CD4-positive, alpha-beta memory T cell (primary cell): ENCODE measurements at places on chromosomes 5 and 9. TPM values are rescaled to one million over a fixed set of nuclear protein-coding genes. Genes with fewer than 3 reads are reported as not detected.

The MUSK gene
- not detected for total RNA-seq

DNA sequence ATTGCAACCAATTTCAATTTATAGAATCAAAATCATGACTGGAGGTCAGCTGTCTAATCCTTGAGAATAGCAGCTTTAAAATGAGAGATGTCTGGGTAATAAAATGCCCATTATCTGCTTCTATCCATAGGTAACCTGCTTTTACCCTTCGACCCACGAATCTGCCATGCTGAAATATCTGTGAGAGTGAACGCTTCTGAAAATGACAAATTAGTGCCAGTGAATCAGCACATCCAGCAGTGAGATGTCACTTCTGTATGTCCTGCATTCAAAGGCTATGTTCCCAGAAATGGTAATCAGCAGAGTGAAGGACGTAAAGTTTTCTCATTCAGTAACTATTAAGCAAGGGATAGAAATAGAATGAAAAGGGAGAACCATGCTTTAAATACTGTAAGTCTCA is 532.4 kb upstream of the ITGA1 start:
- no peak overlapping the region for H3K27ac ChIP-seq
- no peak overlapping the region for H3K4me3 ChIP-seq
- H3K36me3 ChIP-seq: no peaks in the 10 kb centered on the region
- no peaks in the 10 kb centered on the region for H3K27me3 ChIP-seq
- H3K4me1 ChIP-seq: no peaks in the 10 kb centered on the region

The FAM221B gene
- total RNA-seq: not detected

The GMCL2 gene
- total RNA-seq: not detected

The BARHL1 gene
- not detected for total RNA-seq

DNA sequence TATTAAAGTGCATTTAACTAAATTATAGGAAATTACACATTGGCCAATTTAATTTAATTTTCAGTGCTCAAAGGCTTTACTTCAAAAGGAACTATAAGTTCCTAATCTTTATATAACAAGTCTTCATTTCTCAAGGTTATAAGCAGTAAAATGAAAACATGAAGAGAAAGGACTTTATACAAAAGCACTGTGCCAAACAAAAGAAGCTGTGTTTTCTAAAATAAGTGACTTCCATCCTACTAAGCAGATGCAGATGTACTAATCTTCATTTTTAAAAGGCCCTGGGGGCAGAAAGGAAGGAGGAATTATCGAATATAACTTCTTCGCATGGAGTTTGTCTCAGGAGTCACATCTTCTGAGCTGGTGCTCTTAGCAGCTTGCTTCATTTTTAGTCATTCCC is 81.4 kb downstream of the SHC3 start:
- no peaks in the 10 kb centered on the region for H3K4me1 ChIP-seq
- peaks cover 3% of the 10 kb centered on the region for H3K36me3 ChIP-seq

GRCh38 chr5:110790673-110791072 is 51.9 kb downstream of the SLC25A46 start:
- H3K4me3 ChIP-seq: no peak overlapping the region
- H3K27me3 ChIP-seq: no peaks in the 10 kb centered on the region
- no peak for DNase-seq
- no peaks in the 10 kb centered on the region for H3K4me1 ChIP-seq
- H3K27ac ChIP-seq: no peak overlapping the region

DNA sequence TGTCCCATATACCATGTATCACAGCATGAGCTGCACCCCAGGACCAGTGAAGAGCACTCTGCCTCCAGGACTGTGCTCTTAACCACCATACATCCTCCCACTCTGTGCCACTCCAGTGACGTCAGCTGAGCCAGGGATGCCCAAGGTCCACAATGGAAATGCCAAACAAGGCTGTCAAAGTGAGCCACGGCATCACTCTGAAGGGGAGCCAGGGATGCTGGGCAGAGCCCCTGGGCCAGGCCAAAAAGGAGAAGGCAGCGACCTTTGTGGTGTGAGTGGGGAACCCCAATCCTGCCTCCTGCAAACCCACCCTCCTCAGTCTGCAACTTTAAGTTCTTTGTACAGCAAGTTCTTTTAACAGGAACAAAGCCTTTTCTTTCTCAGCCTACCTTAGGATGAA is 242.7 kb downstream of the SYK start:
- no peak overlapping the region for H3K4me3 ChIP-seq
- no peak for DNase-seq
- no peaks in the 10 kb centered on the region for H3K36me3 ChIP-seq
- H3K4me1 ChIP-seq: peaks cover 22% of the 10 kb centered on the region
- H3K27ac ChIP-seq: no peak overlapping the region

- H3K27ac ChIP-seq: no peak overlapping the region
- H3K27me3 ChIP-seq: no peaks in the 10 kb centered on the region
- no peaks in the 10 kb centered on the region for H3K4me1 ChIP-seq
- no peak overlapping the region for H3K4me3 ChIP-seq
- no peaks in the 10 kb centered on the region for H3K36me3 ChIP-seq
- DNase-seq: no peak
Observed at GRCh38 chr9:86978413-86978812, 31.1 kb upstream of the GAS1 start.

GRCh38 chr5:134905246-134905996 is 490 bp downstream of the PCBD2 start:
- peak overlapping the region; percentile 59 for H3K4me3 ChIP-seq
- DNase-seq: peak; percentile 75
- H3K4me1 ChIP-seq: no peaks in the 10 kb centered on the region
- H3K36me3 ChIP-seq: peaks cover 5% of the 10 kb centered on the region

The GPR150 gene
- total RNA-seq: 1.5 TPM

DNA sequence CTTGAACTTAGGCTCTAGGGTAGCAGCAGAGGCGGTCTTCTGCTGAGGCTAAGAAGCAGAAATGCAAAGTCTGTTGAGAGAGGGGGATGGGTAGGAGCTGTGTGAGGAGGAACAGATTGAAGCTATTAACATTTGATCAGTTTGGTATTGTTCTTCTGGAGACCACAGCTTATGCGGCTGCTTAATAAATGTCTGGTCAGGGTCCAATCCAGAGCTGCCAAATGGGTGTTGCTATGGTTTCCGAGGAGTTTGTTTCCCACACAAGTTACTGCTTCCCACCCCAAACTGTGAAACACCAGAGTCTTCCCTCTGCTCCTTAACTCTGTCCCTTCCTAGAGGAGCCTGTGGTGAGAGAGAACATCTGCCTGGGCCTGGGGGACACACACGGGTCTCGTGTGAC is 142.2 kb upstream of the KLF4 start:
- no peaks in the 10 kb centered on the region for H3K36me3 ChIP-seq
- no peaks in the 10 kb centered on the region for H3K27me3 ChIP-seq
- H3K27ac ChIP-seq: no peak overlapping the region

The ALDOB gene
- not detected for total RNA-seq

GRCh38 chr9:121564504-121565260 is 65.0 kb upstream of the GGTA1 start:
- H3K27me3 ChIP-seq: no peaks in the 10 kb centered on the region
- no peaks in the 10 kb centered on the region for H3K4me1 ChIP-seq
- DNase-seq: no peak
- no peak overlapping the region for H3K27ac ChIP-seq

- H3K4me1 ChIP-seq: no peaks in the 10 kb centered on the region
- no peak overlapping the region for H3K27ac ChIP-seq
- no peaks in the 10 kb centered on the region for H3K36me3 ChIP-seq
- no peak for DNase-seq
Observed at GRCh38 chr5:168865968-168866367, 286.8 kb upstream of the PANK3 start.

DNA sequence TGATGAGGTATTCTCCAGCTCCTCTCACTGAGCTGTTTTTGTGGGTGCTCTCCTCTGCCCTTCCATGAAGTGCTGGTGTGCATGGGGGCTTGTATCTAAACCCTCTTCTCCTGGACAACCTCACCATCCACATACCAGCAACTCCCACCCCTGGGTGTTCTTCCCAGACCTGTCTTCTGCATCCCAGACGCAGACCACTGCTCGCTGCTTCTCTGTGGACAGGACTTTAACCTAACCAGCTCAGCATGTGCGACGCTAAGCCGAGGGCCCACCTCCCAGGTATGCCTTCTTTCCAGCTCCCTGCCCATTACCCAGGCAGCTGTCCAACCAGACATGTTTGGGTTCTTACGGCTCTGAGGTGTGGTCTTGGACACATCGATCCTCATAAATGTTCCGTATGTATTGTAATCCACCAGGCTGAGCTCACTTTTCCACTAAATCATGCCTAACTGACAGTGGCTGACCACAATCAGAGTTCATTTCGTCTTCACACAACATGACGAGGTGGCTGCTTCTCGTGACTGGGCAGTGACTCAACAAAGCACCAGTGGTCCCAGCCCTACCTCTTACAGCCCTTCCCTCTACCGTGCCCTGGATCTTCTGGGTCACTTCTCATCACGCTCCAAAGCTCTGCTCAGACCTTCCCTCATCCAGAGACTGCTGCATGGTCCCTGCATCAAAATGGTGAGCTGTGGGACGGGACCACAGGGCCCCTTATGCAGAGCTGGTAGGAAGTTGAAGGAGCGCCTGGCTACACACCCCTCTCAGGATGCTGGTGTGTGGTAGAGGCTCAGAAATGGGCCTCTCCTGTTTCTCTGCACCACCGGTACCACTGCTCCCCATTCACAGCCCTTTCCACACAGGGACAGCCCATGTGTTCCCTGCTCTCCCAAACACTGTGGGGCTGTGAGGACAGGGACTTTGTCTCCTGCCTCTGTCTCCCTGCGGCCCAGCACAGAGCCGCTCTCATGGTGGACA is 9.6 kb upstream of the PTGES2 start:
- H3K27ac ChIP-seq: no peak overlapping the region
- H3K4me1 ChIP-seq: peaks cover 5% of the 10 kb centered on the region
- no peaks in the 10 kb centered on the region for H3K36me3 ChIP-seq

The ANXA1 gene
- total RNA-seq: 324 TPM

DNA sequence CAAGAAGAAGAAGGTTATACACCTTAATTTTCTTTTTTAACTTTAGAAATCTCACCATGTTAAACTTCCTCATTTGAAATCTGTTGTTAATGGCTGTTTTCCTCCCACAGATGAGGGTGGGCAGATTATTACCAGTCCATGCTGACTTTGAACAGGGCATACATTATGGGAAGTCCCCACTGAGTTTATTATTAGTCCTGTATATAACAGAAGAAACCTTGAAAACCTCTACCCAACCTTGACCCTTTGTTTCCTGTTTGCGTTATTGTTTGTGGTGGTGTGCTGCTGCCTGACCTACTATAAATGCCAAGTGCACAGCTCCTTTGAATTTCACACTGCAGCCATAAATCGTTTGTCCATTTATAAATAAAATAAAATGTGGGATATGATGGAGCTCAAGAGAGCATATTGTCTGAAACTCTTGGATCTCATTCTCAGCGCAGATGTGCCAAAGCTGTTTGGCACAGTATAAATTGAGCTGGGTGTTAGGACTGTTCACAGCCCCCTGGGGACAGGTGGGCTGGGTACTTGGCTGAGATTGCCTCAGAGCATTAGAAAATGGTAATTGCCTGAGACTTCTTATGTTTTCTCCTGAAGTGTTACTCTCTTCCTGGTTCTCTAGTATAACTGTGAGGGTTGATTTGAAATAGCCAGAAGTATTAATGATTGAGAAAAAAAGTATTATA is 139.6 kb downstream of the SPATA31D1 start:
- H3K36me3 ChIP-seq: no peaks in the 10 kb centered on the region
- no peak for DNase-seq
- no peaks in the 10 kb centered on the region for H3K27me3 ChIP-seq
- no peak overlapping the region for H3K4me3 ChIP-seq

DNA sequence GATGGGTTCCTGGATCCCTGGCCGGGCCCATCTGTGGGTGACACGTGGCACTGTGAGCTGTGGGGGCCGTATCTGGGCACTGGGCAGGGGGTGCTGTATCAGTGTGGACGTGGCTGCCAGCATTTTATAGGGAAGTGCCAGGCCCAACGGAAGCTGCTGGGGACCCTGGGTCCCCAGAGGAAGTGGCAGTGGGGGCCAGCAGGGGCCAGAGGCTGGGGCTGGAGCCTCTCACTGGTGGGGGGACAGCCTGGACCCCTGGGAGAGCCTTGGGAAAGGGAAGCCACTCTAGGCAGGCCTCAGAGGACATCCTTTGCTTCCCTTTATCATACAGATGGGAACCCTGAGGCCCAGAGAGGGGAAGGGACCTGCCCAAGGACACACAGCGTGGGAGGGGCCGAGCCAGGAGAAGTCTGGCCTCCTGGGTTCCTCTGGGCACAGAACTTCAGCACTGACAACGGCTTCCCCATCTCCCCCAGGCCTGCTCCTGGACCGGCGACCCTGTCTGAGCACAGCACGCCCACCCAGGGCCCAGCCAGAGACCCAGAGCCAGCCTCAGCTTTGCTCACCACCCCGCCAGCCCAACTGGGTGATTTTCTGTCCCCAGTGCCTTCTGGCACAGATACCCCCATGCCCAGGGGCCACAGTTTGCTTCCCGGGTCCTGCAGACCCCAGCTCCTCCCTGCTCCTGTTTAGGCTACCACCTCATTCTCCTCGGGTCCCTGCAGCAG is 15.5 kb upstream of the LAMC3 start:
- no peak overlapping the region for H3K4me3 ChIP-seq
- H3K27ac ChIP-seq: no peak overlapping the region
- H3K36me3 ChIP-seq: no peaks in the 10 kb centered on the region
- DNase-seq: no peak

DNA sequence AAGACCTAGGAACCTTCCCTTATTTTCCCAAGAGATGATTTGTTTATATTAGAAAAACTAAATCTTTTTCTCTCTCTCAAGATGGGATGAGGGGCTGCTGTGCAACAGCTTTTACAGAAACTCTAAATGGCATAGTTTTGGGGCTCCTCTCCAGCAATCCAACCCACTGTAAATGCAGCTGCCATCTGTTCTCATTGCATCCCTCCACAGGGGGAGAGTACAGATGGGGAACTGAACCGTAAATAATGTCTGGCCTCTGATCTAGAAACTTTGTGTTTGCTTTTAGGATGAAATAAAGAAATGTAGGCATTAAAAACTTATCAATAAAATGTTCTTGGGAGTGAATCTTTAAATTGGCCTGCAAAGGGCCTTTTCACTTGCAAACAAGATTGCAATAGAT is 291.4 kb downstream of the MCTP1 start:
- H3K36me3 ChIP-seq: no peaks in the 10 kb centered on the region
- no peak overlapping the region for H3K4me3 ChIP-seq
- H3K27me3 ChIP-seq: no peaks in the 10 kb centered on the region
- no peaks in the 10 kb centered on the region for H3K4me1 ChIP-seq
- no peak for DNase-seq

The STPG3 gene
- total RNA-seq: not detected

DNA sequence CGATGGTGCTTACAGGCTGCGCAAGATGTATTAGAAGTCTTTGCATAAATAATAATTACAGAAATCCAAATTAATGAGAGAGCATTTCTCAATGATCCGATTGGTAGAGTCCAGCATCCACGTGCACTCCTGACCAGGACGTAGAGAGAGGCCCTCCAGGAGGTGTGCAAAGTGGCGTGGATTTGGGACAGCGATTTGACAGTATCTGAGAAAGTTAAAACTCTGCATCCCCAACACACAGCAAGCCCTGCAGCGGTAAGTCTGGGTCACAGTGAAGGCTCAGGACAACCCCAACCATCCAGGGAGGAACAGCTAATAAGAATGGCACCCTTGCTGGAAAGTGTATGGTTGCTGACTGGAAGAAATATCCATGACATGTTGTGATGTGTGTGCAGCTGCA is 180.2 kb downstream of the AUH start:
- H3K27ac ChIP-seq: no peak overlapping the region
- no peaks in the 10 kb centered on the region for H3K27me3 ChIP-seq
- no peak overlapping the region for H3K4me3 ChIP-seq
- peaks cover 12% of the 10 kb centered on the region for H3K4me1 ChIP-seq
- no peak for DNase-seq
- H3K36me3 ChIP-seq: no peaks in the 10 kb centered on the region
